ENCODE measurements at places on chromosomes 7 and 10.

- DNase-seq, result no peak
Observed at GRCh38 chr10:64959116-64959515, 1437.9 kb downstream of the REEP3 start.

DNA sequence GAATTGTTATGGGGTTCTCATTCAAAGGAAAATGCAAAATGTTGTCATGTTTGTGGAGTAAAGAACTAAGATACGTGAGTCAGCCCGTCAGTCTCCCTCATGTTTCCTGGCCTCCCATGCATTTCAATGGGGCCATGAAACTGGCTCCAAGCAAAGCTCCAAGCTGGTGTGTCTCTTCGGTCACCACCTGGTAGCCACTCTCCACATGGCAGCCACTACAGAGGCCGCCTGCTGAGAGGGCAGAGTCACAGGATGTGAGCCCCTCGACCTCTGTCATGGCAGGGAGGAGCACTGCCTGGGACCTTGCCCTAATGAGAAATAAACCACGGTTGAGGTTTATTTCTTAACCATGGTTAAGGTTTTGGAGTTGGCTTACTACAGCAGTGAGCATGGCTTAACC, 62.6 kb downstream of the AOC1 start:
- DNase-seq, result no peak

DNA sequence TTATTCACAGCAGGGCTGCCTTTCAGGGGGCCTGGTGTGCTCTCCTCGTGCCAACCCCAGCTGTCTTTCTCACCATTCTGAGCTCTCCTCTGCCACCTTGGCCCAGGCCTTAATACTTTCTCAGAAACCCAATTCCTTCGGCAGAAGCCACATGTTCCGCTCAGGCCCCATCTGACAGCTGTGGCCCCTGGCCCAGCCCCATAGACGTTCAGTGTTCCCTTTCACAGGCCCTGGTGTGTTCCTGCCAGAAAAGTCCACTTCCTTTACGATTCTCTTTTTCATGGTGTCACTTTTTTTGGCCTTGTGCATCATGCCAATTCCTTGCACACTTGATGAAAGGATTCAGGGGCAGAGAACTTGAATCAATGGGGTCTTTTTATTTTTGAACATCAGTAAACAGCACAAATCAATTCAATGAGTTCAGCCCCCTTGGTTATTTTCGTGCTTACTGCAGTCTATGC, 15.9 kb upstream of the GPNMB start:
- no peak for DNase-seq

- DNase-seq, result no peak
Observed at GRCh38 chr10:122296363-122297120, 25.4 kb downstream of the BTBD16 start.

Measured in stimulated activated CD8-positive, alpha-beta memory T cell treated with anti-CD3 and anti-CD28 coated beads, Interleukin-7, amount 100 ng/mL, for 1 hour (primary cell).